ENCODE measurements at places on chromosomes 3 and 15.
A peak's percentile ranks its signal among the peaks of the same experiment; 100 is the strongest.

- DNase-seq = no peak
Measured at GRCh38 chr15:90006217-90007075, 5.3 kb downstream of the ZNF710 start.

DNA sequence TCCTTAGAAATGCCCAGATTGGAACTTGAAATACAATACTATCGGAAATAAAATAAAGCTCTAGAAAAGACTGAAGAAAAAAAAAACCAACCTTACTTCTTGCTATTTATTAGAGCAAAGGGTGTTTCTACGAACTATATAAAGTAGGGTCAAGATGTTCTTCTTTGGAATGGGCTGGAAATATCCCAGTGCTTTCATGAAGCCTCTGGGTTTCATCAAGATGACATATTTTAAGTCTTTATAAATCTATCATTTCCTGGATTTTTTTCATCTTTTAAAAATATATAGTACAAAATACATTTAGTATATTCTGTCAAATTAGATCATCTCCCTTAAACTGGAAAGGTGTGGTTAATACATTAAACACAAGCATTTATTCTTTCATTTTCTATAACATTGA, 978.8 kb downstream of the NAALADL2 start:
- DNase-seq = no peak

DNA sequence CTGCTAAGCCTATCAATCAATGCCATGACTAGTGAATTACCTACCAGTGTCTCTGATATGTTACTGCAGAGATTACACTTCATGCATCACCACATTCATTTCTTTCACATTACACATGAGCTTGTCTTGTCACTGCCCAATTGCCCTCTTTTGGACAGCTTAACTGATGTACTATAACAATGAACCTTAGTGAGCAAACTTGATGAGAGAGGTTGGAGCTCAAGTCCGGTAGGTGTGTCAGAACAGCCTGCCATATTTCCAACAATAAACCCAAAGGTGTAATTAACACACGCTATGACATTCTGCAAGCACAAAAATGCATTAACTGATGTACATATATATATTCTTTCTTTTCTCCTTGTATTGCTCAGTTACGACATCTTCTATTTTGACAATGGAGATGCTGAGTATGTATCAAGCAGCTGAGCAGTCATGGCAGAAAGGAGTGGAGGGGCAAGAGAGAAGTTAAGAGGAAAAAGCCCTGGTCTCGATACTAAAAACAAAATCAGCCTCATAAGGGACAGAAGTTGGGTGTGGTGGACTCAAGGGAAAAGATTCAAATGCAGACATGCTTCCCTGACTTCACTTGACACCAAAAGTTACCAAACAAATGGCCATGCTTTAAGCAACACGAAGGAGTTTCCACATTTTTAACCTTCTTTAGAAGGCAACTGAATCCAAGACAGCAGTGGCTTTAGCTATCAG, 538.2 kb downstream of the FOXP1 start:
- no peak for DNase-seq

- no peak for DNase-seq
Measured at GRCh38 chr3:11791339-11792200, 55.1 kb downstream of the TAMM41 start.

GRCh38 chr3:120763601-120764000, 21.1 kb downstream of the GTF2E1 start:
- DNase-seq = no peak

- DNase-seq = no peak
Measured at GRCh38 chr15:26698555-26698954, 74.3 kb downstream of the GABRB3 start.

DNA sequence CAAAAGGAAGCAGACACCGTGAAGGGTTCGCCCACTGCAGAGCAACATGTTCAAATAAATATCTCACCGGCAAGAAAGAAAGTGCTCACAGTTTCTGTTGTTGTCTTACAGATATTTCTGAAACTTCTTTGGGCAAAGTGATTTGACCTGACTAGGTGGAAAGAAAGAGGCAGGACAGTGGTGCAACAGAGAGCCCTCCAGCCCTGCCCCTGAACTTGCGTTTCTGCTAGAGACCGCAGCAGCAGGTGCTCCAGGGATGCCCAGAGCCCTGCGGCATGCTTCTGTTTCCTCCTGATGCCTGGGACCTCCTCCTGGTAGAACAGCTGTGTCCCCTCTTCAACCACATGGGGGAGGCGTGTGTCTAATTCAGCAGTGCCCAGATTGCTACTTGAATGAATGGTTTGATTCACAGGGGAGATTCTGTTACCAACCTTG, 123.4 kb downstream of the ATP10A start:
- peak; percentile 67 for DNase-seq

GRCh38 chr3:53688989-53689388, 157.2 kb downstream of the CHDH start:
- no peak for DNase-seq

GRCh38 chr3:160133757-160134156, 91.5 kb upstream of the C3orf80 start:
- no peak for DNase-seq

DNA sequence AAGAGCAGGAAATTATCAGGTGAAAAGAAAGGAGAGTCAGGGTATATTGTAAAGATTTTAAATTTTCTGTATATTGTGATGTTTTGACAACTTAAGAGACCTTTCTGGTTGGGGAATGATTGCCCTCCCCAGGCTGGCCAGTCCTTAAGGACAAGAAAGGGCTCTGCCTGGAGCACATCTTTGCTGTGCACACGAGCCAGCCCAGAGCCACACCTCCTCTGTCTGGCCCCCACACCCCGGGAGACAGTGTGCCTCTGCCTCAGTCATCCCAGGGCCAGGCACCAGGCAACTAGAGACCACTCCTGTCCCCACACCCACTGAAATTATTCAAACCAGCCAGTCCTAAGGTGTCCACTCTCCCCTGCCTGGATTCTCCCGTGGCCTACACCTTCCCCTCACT, 67.1 kb downstream of the KBTBD12 start:
- no peak for DNase-seq

DNA sequence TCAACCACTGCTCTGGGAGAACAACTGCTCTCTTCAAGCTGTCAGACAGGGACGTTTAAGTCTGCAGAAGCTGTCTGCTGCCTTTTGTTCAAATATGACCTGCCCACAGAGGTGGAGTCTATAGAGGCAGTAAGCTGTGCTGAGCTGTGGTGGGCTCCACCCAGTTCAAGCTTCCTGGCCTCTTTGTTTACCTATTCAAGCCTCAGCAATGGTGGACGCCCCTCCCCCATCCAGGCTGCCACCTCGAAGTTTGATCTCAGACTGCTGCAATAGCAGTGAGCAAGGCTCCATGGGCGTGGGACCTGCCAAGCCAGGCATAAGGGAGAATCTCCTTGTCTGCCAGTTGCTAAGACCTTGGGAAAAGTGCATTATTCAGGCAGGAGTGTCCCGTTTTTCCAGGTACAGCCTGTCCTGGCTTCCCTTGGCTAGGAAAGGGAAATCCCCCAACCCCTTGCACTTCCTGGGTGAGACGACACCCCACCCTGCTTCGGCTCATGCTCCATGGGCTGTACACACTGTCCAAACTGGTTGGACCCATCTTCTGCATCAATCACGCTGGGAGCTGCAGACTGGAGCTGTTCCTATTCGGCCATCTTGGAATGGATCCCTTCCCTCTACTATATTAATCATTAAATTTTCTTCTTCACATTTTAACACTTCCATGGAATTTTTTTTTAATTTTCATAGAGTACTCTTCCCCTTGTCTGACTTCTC, 167.0 kb upstream of the UBE2E2 start:
- DNase-seq = no peak

- DNase-seq = no peak
Measured at GRCh38 chr3:102512734-102513504, 78.1 kb downstream of the ZPLD1 start.

- DNase-seq = no peak
Measured at GRCh38 chr15:37907136-37907535, 27.3 kb upstream of the TMCO5A start.

- peak; percentile 23 for DNase-seq
Measured at GRCh38 chr15:100713163-100713867, 110.9 kb downstream of the ASB7 start.

GRCh38 chr15:30969724-30970123, 21.7 kb downstream of the MTMR10 start:
- DNase-seq = no peak

DNA sequence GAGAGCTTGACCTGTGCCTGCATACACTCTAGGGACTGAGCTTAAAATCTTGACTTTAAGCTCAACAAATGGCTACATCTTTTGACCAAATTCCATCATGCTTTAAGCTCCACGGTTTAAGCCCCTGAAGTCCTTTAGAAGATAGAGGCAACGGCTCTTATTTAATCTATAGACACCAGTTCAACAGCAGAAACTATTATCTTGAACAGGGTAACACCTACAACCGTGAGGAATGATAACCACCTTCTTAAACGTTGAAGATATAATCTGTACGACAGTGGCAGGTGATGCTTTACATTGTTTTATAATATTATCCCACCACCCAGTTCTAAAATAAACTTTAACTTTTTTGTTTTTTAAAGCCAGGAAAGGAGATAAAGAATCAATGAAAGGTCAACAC, 1007.8 kb downstream of the FHIT start:
- DNase-seq = no peak

DNA sequence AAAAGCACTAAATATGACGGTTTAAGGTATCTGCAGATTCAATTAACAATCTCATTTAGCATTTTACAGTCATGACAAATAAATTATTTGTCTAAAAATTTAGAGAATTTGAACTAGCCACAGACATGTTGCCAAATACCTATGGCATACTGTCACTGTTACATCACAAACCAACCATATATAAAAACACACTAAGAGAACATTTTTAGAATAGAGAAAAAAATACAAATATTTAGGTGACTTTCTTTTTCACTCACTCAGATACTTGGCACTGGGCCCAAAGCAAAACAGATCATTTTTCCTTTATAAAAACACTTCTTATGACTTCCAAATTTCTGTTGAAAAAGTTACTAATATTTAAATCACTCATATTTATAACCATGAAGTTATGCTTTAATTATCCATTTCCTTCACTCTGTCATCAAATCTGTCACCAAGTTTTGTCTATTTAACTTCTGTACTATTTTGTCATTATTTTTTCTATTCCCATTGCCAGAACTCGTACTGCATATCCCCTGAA, 644.7 kb downstream of the OTOL1 start:
- DNase-seq = peak; percentile 69

DNA sequence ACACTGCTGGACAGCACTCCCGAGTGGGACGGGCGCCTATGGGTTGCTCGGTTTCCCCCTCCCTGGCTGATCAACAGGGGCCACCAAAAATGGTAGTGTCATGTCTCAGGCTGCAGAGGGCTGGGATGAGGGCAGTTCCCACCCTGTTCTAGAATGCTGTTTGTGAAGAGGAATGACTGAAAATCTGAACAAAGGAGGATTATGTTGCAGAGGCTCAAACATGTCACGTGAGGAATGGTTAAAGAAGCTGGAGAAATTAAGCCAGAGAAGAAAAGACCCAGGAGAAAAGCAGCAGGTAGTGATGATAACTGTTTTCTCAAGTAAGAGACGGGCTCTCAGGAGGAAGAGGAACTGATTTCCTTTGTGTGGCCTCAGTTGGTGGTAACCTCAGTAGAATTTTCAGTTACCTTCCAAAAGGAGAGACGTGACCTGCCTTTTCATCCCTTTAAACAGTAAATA, 10.4 kb downstream of the SPG21 start:
- DNase-seq = no peak

GRCh38 chr3:109178708-109179107, 42.2 kb downstream of the C3orf85 start:
- DNase-seq = no peak

DNA sequence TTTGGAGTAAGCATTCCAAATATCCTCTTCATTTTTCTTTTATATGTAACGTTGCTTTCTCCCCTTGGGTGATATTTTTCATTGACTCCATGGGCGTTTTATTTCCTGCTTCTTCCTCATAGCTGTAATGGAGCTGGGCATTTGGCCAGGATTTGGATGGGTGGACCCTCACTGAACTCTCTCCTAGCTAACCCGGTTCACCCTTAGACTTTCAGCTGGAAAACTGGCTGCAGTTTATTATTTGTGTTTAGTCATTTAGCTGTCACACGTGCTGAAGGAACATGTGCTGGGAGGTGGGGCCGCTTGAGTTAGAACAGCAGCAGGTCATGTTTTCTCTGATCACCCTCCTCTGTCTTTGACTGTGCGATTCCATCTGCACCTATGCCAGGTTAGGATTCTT, 407.6 kb downstream of the ZIC1 start:
- no peak for DNase-seq

DNA sequence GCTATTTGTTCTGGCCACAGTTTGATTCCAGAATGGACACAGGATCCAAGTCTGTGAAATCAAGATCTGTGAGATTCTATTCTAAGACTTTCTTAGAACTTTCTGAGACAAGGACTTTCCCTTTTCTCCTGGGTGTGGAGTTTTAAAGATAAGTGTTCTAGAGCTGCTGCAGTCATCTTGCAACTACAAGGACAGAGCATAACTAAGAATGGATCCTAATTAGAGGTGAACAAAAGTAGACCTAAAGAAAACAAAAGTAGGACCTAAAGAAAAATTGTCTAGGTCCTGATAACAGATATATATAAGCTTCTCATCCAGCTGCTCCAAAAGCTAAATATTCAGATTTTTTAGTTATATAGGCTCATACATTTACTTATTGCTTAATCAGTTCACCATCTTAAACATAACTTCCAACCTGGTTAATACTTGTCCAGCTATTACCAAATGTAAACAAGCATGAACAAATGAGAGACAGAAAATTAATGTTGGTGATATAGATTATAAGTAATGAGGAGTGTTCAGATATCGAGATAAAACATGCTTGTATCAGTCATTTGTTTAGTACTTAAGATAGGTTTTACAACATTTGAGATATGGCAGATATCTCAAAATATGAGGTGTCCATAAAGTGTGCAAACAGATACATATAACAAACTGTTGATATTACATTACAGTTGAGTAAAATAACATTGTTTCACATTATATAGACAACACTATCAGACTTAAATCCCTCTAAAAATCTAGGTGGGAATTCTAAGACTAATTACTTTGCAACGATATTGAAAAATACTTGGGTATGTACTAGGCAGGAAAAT, 75.1 kb downstream of the CD200 start:
- DNase-seq = no peak

DNA sequence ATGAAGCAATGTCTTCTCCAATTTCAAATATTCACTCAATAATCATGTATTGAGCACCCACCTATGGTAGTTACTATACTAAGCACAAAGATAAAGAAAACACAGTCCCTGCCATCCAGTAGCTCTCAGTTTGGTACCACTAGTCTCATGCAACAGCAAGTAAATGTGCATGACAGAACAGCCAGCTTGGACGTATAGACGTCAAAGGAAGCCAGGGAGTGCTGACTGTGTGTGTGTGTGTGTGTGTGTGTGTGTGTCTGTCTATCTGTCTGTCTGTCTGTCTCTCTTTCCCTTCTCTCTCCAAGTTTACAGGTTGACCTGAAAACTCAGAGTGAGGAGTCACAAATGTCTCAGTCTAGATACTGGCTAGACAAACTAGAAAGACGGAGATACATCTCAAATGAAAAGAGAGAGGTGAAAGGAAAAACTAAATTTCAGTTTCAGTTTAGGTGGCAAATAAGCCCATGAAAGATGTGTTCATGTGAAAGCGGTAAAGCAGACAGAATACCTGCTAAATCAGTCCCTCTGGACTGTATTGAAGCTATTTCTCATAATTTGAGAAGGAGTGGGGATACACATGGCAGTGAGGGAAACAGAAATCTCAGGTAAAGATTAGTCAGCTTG, 141.1 kb upstream of the PTPRG start:
- DNase-seq = no peak

GRCh38 chr15:44550256-44550655, 13.3 kb downstream of the EIF3J start:
- peak; percentile 63 for DNase-seq

GRCh38 chr3:11691767-11692531, 48.2 kb upstream of the VGLL4 start:
- no peak for DNase-seq

- DNase-seq = peak; percentile 32
Measured at GRCh38 chr3:134846911-134847317, 51.9 kb downstream of the EPHB1 start.
